Dermis microvascular lymphatic vessel endothelial cell (primary cell): ENCODE measurements at places on chromosomes 7 and 10.

GRCh38 chr7:24860611-24861010, 103.3 kb upstream of the GSDME start:
- no peak for DNase-seq

- DNase-seq: no peak
These were observed 217.2 kb downstream of the XPNPEP1 start for GRCh38 chr10:109706026-109706560.

DNA sequence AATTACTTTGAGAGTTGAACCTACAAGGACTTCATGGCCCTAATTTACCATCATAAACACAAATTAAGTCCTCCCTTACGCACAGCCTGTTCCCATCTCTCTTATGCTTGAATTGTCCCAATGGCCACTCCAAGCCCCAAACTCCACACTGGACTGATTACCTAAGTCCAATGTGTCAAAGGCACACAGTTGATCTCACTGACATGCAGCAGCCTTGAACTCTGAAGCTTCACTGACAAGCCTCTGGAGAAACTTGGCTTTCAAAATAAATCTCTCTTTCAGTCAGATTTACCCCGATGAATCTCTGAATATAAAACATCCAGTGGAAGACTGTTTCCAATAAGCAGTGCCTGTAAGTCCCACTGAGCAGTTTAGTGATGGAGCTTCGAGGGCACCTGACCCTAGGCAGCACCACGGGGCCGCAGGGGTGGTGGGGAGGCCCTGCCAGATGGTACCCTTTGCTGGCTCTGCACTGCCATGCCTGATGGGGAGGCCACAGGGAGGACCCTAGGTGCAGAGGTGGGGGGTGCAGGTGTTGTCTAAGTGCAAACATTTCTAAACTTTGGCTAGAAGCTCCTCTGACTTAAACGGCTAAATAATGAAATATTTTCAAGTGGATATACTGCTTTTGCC, 3.3 kb upstream of the MAT1A start:
- DNase-seq: no peak

GRCh38 chr10:3136336-3136735, 36.2 kb downstream of the PITRM1 start:
- no peak for DNase-seq
